ENCODE measurements at places on chromosomes 2 and 18.

DNA sequence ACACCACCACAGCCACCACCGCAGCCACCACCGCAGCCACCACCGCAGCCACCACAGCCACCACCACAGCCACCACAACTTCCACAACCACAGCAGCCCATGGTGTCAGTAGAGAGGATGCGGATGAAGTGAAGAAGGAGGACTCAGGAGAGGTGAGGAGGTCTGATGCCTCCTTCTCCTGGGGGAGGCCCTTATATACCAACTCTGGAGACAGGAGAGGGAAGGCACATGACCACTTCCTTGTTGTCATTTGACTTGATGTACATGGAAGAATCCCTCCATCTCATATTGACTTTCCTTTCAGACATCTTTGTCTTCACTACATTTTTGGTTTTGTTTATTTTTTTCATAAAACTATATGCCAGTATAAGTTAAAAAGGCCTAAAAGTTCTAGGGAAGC, at the start of gene SCYGR3:
SCYGR3 (minus strand) TSS at position 101 of the 400 bp plus-strand sequence; CDS start at position 101, 0 bp downstream.
- no peak for DNase-seq

DNA sequence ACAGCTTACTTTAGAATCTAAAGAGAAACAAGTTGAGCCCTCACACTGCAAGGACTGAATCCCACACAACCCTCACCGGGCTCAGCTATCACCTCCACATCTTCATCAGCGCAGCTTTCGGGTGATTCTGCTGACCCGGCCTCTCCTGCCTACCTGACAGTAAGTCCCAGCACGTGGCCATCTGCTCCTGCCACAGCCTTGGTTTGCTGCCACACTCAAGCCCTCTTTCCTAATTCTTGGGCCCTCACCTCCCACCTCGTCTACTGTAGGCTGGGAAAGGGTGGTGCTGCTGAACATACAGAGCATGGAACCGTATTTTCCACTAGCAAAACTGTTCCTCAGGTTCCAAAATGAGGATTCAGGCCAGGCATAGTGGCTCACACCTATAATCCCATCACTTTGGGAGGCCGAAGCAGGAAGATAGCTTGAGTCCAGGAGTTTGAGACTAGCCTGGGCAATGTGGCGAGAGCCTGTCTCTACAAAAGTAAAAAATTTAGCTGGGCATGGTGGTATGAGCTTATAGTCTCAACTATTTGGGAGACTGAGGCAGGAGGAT, 55.3 kb upstream of the HAAO start:
- DNase-seq, result peak; percentile 14

DNA sequence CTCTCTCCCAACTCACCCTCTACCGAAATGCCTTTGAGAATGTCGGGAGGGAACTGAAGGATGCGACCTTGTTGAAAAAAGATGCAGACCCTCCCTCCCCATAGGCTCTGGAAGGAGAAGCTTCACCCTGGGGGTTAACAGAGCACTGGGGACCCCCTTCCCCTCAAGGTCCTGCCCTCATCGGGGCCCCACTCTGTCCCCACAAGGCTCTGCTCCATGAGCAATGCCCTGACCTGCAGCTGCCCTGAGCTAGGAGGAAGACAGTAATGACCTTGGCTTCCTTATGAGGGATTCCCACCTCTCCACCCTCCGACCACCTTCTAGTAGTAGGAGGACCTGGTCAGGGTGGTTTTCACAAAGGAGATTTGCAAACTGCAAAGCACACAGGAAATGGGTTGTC, 44.4 kb upstream of the HPCAL1 start:
- no peak for DNase-seq

GRCh38 chr2:75547345-75548035, 13.2 kb downstream of the EVA1A start:
- no peak for DNase-seq

- peak; percentile 30 for DNase-seq
Measured at GRCh38 chr2:239024226-239024625, 176.3 kb downstream of the TWIST2 start.

GRCh38 chr2:26245231-26245732, 543 bp downstream of the HADHB start:
- DNase-seq, result peak; percentile 82

GRCh38 chr18:46152808-46153617, 48.8 kb downstream of the HAUS1 start:
- no peak for DNase-seq

GRCh38 chr2:190987116-190987515, 26.9 kb downstream of the STAT1 start:
- no peak for DNase-seq

All from activated effector memory CD4-positive, alpha-beta T cell treated with anti-CD3 and anti-CD28 coated beads, Interleukin-2, amount 50 U/mL, for 16 hours (primary cell).